ENCODE measurements at places on chromosomes 1 and 21.

DNA sequence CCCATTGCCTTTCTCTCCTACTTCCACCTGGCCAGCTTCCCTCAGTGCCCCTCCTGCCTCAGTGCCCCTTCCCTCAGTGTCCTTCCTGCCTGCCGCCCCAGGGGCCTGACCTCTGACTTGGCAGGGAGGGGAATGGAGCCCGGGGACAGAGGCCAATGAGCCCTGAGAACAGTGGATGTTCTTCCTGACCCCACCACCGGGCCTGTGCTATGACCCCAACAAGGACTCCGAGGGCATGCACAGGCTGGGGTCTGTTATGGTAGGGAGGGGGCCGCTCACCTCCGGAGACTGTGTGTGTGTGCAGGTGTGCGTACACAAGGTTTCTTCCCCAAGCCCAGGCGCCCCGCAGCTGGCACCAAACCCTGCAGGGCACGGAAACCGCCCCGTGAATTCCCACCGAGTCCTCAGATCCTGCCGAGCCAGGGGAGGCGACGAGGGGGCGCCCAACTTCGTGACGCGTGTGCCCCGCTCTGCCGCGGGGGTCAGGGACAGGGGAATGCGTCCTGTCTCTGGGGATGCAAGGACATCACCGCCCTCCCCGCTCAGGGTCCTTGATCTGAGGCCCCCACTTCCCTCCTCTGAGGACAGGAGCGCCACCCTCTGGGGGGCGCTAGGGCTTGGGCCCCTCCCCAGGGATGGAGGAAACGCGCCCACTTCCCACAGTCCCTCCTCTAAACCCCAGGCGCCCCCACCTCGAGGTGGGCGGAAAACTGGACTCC lies 766 bp downstream of the RAP1GAP start:
- DNase-seq, result no peak

DNA sequence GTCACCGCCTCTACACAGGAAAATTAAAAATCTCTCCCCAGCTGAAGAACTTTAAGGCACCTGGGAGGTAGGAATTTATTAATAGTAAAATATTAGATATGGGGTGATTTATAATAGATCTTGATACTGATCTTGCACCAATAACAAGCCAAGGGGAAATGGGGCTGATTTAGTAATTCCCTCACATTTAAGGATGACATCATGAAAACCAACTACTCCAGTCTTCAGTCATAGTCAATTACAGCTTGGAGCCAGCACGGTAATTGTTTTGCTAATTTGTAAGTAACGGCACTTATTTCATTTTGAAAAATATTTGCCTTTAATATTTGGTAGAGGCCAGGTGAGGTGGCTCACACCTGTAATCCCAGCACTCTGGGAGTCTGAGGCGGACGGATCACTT lies 92.8 kb downstream of the TGFBR3 start:
- DNase-seq, result no peak

- no peak for DNase-seq
Observed at GRCh38 chr1:233512538-233512937, 101.4 kb upstream of the KCNK1 start.

- DNase-seq, result no peak
Observed at GRCh38 chr1:161076410-161076809, 6.7 kb upstream of the ARHGAP30 start.

- no peak for DNase-seq
Observed at GRCh38 chr1:233885196-233885920, 19.1 kb upstream of the SLC35F3 start.

- DNase-seq, result no peak
Observed at GRCh38 chr1:216832192-216832591, 109.0 kb upstream of the ESRRG start.

GRCh38 chr1:225934711-225935110 lies 6.3 kb downstream of the LEFTY2 start:
- DNase-seq, result no peak

DNA sequence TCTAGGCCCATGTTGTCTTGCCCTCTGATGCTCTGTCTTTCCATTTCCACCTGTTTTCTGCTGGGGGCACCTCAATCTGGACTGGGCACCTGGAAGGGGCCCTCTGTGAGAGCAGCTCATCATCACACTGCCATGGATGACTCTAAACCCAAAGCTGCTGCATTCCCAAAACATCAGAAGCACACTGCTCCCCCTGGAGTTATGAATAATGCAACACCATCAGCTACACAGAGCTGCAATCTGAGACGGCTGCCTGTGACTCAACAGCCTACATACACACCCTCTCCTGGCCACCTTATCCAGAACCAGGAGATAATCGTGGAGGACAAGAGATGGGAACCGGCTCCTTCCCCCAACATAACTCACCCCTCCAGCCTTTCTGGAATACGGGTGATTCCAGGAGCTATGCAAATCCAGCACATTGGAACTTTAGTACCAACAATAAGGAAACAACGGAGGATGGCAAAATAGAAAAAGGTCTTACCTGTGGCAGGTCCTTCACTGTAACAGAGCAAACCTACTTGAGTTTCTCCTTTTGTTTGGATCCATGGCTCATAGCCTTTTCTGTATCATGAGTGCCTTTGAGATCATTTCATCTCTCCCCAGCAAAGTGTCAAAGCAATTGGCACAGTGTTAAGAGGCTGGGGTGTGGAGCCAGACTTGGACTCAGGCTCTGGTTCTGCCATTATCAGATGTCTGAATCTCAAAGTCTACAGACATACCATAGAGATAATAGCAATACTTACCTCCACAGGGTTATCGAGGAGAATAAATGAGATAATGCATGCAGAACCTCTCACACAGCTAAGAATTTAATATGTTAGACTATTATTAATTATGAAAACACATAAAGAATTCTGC lies 29.3 kb downstream of the AK2 start:
- peak; percentile 93 for DNase-seq

DNA sequence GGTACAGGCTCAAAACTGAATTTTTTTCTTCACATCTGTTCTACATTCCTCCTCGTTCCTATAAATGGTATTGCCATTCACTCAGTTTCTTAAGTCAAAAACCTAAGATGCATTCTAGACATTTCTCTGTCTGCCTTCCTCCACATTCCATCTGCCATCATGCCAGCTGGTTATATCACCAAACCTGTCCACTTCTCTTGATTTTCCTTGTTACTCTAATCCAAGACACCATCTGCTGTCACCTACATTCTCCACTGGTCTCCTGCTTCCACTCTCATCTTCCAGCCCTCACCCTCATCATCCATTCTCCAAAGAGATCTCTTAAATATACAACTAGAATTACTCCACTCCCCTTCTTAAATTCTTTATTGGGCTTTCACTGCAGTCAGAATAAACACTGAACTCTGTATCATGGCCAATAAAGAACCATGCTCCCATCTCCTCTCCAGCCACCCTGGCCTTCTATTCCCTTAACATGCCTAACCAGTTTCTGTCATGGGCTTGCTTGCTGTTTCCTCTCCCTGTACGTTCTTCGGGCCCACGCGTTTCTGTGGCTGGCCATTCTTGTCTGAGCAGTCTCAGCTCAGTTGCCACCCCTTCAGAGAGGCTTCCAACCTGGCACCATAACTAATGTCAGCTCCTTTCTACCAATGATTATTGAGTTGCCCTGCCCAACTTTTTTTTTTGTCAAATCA lies 278.3 kb downstream of the ST6GALNAC3 start:
- DNase-seq, result no peak

DNA sequence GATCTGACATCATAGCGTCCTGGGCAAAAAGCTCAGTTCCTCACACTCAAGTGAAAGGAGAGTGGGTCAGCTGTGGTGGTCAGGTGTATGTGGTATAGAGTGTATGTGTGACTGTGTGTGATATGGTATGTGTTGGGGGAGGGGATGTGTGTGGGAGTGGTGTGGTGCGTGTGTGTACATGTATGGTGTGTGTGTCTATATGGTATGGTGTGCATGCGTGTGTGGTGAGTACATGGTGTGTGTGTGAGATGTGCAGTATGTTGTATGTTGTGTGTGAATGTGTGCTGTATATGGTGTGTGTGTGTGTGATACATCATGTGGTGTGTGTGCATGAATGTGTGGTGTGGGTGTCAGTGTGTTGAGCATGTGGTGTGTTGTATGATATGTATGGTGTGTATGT lies 20.9 kb downstream of the FAM3B start:
- DNase-seq, result no peak

DNA sequence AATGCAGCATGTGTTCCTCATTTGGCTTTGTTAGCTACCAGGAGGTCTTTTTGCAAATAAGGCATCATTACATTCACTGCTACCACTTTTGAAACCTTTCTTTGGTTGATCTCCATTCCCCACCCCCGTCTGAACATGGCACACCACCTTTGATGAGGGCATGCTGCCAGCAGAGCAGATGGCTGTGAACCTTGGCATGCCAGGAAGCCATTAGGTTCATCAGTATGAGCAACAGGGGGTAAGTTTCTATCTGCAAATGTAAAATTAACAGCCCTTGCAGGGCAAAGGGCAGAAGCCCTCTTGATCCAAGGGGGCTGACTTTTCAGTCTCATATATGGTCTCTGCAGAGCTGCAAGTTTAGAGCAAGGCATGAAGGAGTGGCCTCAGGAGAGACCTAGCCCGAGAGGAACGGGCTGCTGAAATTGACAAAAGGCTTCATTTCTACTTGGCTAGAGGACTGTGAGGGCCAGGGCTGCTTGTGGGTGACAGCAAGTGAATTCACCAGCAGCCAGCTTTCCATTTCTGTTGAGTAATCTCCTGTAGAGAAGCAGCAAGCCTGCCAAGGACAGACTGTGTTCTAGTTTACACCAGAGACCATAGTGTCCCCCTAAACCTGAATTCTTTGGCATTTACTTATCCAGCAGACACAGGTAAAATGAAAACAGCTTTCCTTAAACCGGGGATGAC lies 127.9 kb downstream of the ZNF326 start:
- no peak for DNase-seq

DNA sequence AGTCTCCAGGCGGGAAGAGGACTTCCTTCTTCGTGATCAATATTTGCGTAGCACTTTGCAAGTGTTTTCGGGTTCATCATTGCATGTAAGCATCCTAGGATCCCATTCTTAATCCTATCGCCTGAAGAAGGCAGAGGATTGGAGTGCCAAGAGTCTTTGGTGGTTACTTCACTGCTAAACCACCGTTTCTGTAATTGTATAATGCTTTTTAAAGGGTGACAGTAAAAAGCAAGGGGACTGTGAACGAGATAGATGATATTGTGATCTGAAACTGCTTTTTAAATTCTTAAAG lies 345 bp upstream of the ALDH9A1 start:
- no peak for DNase-seq

DNA sequence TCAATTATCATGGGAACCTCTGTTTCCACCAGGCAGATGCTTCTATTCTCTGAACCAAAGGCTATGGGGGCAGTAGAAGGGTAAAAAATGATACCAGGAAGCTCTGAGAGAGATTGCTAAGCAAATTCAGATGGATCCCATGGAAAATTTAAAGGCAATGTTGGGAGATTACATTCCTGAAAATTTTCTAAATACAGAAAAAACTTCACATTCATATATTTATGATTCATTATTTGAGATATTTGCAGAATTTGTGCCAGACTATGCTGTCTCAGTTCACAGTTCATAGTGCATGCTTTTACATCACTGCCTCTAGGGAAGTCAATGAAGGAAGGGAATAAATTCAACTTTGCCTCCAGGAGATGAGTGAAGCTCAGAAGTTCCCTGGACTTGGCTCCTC lies 57.5 kb downstream of the KCNT2 start:
- no peak for DNase-seq

GRCh38 chr1:27539901-27540861 lies 50.2 kb upstream of the WASF2 start:
- no peak for DNase-seq

DNA sequence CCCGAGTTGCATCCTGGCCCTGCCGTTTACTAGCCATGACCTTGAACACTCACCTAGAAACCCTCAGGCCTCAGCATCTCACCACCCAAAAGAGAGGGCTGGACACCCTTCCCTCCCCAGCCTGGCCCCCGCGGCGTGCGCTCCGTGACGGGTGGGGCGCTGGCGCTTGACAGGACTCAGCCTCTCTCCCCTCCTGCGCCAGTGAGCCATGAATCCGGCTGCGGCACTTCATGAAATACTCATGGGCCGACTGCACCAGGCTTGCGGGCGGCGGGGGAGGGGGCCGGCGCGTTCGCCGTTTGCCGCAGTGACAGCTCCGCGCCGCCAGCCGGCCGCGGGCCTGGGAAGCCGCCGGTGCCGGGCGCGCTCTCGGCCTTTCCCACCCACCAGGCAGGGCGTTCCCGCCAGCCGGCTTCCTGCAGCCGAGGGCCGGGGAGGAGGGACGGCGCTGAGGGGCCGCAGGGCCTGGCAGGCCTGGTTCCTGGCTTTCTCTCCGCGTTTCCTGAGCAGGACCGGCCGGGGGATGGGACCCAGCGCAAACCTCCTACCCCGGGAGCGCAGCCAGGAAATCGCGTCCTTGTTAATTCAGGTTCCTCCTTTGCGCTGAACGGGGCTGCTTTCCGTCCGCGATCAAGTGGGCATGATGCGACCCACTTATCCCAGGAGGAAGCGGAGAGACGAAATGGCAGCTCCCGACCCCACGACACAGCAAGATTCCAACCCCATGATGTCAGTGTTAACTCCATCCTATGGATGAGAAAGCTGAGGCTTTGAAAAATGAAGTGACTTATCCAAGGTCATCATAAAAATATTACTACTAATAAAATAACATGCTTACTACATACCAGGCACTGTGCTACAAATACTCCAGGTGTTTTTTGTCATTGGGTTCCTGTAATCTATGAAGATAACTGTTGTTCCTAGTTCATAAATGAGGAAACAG lies 9.1 kb upstream of the LUZP1 start:
- peak; percentile 87 for DNase-seq

DNA sequence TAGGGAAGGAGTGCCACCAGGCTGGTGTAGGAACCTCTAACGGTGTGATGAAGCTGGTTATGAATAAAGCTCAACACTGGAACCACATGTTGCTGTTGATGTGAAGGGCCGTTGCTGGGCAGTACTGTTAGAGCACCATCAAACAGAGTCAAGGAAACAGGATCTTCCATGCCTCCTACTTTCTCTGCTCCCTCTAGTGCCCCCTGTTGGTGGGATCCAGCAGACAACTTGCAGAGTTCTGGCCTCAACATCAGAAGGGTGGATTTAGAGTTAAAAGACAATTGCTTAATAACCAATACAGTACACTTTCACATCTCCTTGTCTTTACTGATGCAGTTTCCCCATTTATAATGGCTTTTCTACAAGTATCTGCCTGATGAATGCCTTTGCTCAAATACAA lies 336.4 kb downstream of the NTNG1 start:
- no peak for DNase-seq

DNA sequence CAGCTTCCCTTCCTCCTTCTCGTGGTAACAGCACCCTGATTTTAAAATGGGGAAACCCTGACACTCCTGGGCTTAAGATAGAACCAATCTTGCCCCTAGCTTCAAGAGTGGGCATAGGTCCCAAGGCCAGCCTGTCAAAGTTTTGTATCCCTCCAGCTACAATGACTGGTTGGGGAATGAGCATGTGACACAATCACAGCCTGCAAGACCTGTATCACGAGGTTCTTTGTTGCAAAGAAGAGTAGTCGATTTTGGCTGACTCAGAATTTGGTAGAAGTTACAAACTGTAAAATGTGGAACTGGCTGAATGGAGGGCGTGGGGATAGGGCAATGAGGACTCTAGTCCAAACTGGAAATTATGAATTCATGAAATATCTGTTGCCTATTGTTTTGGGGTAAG lies 18.7 kb downstream of the CTSK start:
- DNase-seq, result no peak

All from fibroblast of villous mesenchyme (primary cell).